Stimulated activated naive CD4-positive, alpha-beta T cell treated with Interleukin-2 at 50 U/mL for 16 hours (primary cell): ENCODE measurements at places on chromosomes 2 and 18.

DNA sequence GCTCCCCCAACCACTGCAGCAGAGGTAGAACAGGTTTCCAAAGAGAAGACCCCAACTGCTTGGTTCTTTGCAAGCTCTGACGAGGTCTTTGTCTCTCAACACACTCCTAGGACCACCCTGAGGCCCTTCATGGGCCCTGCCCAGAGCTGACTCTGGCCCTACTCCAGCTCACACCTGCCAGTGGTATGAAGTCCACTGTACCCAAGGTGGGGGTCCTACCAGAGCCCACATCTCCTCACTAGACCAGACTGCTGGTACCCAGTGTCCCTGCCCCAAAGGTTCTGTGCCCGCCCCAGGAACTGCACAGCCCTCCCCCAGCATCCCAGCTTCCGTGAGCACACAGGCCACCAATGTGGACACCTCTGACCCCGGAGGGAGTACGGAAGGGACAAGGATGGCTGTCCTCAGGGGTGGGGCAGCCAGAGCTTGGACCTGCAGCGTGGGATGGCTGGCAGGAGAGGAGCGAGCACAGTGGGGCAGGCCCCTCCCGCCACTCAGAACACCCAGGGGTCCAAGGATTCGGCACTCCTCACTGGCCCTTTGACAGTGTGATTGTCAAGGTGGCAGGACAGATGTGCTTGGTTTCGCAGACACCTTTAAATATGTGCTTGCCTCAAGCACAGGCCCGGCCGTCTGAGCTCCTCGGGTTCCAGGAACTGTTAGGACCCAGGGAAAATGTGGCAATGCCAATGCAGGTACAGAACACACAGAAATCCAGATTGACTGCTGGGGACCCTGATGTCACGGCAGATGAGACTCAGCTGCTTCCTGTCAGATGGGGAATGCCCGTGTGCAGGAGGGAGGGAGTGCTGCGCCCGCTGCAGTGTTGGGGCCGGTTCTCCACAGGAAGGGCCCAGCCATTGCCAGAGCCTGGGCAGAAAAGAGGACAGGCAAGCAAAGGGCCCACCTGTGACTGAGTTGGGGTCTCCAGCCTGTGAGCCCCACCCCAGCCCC, 51.2 kb downstream of the MTERF4 start:
- DNase-seq = no peak

DNA sequence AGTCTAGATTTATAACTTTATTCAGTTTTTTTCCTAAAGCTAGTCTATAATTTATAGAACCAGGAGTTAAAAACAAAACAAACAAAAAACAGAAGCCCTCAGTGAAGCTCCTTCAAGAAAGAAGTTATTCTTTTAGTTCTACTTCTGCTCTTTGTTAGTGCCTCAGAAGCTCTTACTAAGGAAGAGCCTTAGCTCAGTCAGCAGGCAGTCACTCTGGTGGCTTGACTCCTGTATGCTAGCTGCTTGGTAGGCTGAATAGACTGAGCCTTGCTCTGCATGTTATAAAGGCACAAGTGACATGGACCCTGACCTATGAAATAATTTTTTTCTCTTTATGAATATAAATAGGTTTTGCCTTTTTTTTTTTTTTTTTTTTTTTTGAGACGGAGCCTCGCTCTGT, 24.8 kb downstream of the NCOA1 start:
- no peak for DNase-seq

DNA sequence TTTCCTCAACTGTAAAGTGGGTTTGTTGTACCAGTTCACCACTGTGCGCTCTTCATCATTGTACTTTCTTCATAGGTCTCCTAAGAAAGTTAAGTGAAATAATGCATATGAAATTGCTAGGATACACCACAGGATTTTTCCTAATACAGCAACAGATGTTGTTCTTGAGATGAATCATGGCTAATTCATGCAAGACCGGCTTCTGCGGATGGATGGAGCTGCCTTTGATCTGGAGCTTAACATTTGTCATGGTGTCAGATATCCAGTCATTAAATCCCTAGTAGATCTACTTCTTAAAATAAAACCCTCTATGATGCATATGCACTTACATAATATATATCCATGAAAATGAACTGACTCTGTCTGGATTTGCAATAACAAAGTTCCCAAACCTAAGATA, 114.1 kb downstream of the COL6A3 start:
- no peak for DNase-seq

DNA sequence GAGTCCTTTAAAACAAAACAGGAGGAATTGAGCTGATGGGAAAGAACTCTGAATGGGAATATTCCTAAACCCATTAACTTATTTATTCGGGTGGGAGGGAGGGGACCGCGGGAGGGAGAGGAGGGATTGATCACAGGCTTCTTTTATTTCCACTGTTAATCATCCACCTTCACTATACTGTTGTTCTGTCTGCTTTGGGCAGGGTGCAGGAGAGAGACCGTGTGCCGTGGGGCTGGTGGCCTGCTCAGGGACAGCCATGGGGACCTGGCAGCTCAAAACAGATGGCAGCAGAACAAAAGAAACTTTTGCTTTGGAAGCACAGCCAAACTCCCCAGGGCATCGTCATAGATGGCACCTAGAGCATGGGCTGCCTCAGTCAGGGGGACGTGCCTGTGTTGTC, 195.3 kb downstream of the MGAT5 start:
- DNase-seq = no peak

DNA sequence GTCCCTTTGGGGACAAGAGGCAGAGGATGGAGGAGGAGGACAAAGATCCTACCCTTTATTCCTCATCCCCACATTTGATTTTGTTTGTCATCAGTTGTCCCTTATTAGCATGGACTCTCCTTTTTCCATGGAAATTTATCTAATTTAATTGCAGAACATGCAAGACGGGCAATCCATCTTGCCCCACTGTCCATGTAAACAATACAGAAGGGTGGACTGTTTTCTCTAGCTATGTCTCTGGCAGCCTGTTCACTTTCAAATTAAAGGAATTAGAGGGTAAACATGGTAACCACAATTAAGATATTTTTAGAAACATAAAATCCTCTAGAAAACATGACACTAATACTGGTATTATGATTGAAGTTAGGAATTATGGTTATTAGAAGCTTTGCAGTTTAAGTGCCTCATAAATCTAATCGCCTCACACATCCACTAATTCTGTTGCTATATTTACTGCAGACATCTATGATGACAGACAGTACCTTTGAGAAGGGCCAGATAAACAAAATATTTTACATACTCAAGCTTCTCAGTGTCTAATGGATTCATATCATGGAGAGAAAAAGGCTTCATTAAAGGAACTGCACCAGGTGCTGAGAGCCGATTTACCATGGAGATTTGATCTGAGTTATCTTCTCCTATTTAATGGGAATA, 215.5 kb downstream of the LNPK start:
- no peak for DNase-seq

- DNase-seq = no peak
Measured at GRCh38 chr18:42765302-42765701, 350.2 kb downstream of the RIT2 start.

DNA sequence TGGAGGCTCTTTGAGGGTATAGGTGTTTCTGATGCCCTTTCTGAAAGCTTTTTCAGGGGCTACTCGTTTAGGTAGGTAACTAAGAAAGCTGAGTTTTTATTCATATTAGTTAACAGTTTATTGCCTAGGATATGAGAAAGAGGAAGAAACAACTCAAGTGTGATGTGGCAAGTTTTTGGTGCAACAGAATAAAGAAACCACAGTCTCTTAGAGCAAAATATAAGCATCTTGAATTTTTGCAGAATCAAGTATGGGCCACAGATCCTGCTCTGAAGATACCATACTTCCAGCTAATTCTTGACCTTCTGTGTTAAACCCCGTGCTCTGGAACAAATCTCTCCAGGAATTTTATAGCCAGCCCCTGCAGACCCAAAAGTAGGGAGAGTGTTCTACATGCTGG, 147.7 kb upstream of the SLC1A4 start:
- DNase-seq = no peak

GRCh38 chr18:13378150-13378549, 159.6 kb downstream of the LDLRAD4 start:
- DNase-seq = no peak

GRCh38 chr18:44135741-44136140, 544.9 kb upstream of the SETBP1 start:
- no peak for DNase-seq

DNA sequence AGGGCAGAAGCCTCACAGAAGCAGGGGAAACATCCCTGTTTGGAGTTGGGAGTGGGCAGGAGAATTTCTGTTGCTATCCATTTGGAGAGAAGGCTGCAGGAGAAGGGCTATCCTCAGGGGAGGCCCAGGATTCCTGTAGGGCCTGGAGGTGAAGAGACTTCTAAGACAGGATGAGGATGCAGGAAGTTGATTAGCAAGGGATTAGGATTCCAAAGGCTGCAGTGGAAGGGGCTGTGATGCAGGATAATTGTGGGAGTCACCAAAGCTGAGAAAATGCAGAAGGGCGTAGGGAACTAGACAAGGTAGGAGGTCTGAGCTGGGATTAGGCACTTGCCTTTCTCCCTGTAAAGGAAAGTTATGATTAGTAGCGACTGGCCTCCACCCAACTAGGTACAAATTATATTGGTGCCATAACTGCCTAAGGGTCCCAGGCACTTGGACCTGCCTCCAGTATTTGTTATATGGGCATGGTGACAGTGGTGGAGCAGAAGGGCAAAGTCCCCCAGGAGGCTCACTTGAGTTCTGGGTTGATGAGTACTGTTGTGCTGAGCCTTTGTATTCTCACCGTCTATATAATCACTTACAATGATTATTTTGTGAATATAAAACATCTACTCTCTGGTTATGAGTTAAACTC, 96.4 kb upstream of the MSTN start:
- DNase-seq = no peak
